Activated CD4-positive, alpha-beta T cell treated with anti-CD3 and anti-CD28 coated beads for 4 hours (primary cell): ENCODE measurements at places on chromosomes 5 and 9.
A peak's percentile ranks its signal among the peaks of the same experiment; 100 is the strongest.

DNA sequence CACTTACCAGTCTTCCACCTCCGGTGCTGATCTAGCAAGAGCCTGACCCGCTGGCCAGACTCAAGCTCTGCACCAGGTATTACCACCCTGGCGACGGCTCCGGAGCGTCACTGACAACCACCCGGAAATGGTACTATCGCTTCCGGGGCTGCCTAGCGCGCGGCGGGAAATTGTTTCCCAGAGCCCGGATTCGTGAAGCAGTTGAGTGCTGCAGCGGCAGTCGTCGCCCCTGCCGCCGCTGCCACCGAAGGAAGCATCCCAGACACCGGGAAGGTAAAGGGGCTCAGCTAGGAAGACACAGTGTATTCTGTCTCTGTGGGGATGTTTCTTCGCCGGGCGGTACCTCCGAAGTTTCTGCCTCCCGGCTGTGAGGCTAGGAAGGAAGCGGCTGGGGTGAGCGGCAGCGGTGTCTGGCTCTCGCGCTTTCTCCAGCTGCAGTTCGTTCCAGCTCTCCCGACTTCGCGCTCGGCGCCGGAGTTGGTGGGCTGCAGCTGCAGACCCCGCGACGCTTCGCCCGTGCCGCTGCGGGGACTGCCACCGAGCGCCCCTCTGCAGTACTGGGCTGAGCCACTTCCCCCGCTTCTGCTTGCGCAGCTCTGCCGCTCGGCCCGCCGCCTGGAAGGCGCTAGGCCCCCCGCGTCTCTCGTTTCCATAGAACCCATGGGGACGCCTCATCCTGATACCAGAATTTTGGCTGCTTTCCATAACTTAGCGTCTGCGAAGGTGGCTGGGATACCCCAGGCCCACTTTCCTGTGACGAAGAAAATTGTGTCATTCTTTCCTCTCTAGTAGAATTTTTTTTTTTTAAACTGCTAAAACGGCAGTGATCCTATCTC, at the start of the genes KIAA0825 and SLF1:
KIAA0825 (minus strand) TSS at position 112 of the 836 bp plus-strand sequence. CDS start 81,478 bp downstream, outside the sequence.
SLF1 (plus strand) TSS at position 177 of the 836 bp plus-strand sequence. CDS start 10,142 bp downstream, outside the sequence.
- peak; percentile 80 for DNase-seq

DNA sequence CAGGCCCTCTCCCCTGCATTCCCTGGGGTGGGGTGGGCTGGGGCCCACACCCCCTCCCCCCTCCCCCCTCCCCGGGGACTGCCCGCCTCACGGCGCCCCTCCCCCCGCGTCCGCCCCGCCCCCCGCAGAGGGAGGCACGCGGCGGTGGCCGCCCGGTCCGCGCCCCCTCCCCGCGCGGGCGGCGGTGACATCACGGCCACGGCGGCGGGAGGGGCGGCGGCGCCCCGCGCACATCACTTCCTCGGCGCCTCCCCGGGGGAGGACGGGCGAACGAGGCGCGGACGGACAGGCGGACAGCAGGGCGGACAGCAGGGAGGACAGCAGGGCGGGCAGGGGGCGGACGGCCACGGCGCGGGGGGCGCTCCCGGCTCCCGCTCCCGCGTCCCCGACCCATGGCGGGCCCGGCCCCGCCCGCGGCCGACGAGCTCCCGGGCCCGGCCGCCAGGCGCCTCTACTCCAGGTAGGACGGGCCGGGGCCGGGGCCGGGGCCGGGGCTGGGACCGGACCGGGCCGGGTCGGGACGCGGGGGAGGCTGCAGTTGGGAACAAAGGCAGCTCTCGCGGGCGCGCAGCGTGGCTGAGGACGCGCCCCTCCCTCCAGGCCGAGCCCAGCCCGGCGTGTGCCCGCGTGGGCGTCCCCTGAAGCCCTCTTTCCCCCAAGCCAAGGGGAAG, at the start of gene GPSM1:
GPSM1 (plus strand) TSS at position 236 of the 671 bp plus-strand sequence; CDS start at position 393, 157 bp downstream.
- peak; percentile 46 for DNase-seq

DNA sequence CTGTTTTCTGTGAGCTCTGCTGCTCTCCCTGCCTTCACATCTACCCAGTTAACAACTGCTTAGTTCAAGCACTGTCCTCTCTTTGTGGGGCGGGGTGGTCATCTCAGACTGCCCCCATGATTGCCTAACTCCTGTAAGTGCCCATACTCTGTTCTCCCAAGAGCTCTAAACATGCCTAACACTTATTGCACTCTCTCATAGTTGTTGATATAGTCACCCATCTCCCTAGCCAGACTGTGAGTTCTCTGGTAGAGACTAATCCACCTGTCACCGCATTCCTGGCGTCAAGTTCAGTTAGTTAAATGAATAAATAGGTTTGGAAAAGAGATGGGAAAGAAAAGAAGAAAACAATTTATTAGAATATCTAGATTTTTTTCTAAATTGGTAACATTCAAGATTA, 18.3 kb upstream of the MUSK start:
- no peak for DNase-seq

DNA sequence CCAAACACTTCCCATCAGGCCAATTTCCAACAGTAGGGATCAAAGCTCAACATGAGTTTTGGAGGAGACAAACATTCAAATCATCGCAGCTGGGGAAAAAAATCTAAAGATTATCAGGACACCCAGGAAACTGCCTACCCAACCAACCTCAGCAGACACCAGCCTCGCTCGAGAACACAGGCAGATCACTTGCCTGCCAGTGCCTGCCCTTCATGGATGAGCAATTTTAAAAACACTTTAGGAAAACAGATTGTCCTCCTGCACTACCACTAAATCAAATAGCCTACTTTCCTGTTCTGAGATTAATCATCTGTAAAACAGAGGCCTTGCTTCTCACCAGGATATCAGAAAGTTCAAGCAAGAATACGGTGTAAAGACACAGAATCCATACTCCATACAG, 14.7 kb upstream of the TMEM174 start:
- DNase-seq: no peak

DNA sequence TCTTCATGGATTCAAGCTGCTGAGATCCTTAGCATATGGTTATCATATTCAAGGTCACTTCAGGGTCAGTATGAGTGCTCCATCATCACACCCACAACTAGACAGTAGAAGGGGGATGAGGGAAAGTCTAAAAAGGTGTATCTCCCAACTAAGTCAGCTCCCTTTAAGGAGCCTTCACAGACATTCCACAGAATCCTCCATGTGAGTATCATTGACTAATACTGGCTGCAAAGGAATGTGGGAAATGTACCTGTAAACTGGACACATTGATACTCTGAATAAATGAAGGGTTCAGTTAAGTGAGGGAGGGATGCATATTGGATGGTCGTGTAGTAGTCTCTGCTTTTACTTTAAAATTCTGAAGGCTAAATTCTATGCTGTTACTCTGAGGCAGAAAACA, 330.7 kb downstream of the LRRC70 start:
- DNase-seq: no peak

DNA sequence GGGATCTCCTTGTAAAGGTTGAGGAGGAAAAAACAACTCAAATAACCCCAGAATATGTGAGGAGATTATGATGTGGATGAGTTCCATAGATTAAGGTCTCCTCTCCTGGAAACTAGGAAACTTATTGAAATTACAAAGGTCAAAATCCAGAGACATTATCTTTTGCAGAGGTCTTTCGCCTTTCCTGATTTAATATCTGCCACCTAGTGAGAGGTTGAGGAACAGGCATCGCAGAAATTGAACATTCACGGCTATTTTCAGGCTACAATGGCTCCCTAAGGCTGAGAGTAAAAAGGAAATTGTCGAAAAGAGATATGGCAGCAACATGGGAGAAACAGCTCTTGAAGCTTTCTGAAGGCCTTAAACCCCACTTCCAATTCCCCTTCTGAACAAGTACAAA, 127.5 kb upstream of the PLCXD3 start:
- DNase-seq: no peak

DNA sequence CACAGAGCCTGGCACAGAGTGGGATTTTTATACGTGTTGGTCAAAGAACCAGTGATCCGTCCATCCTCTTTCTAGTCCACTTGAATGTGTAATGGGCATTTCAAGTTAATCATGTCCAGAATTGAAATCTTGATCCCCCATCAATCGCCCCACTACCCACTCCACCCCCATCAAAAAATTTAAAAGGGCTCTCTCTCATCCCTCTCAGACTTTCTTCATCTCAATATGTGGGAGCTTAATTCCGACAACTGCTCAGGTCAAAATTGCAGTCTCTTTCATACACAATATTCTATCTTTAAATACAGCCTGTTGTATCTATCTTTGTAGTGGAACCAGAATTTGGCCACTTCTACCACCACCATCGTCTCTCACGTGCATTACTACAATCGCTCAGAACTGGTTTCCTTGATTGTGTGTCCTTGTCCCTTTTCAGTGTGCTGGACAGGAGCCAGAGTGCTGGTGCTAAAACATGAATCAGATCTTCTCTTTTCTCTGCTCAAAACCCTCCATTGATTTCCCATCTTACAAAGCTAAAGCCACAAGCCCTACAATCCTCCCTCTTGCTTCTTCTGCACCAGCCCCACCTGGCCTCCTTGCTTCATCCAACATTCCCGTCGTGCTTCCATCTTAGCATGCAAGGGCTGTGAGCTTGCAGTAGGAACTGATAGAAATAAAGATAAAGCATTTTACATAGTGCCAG, 786 bp upstream of the KIF3A start:
- no peak for DNase-seq

DNA sequence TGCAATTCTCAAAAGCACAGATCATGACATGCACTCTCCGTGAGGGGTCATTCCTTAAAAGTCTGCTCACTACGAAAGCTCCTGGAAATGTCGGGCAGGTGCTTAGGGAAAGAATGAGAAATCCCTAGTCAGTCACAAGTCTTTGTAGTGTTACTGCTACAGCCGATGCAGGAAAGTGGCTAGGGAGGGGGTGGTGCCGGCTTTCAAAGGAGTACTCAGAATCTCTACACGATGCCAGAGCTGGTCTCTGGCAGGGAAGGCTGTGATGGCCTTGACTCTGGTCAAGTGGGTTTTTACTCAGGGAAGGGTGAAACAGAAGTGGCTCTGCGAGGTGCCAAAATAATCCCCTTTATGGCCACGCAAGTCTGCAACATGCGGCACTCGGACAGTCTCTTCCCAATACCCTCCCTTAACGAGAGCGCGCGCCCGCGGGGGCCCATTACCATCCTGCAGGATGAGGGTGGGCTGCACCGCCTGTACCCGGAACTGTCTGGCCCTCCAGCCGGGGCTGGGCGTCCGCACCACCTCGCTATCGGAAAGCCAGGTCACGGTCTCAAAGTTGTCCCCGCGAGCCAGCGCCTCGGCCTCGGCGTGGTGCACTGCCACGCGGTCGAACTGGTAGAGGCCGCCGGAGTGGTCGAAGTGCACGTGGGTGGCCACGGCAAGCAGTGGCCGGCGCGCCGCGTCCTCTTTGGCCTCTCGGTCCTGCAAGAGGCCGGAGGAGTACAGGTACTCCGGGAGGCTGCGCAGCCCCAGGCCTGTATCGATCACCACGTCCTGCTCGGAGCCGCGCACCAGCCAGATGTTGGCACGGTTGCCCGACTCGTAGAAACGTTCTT, 956 bp downstream of the MBLAC2 start:
- peak; percentile 12 for DNase-seq

- peak; percentile 6 for DNase-seq
These were observed 60.6 kb upstream of the ZFR start for GRCh38 chr5:32504989-32505596.

GRCh38 chr9:127149010-127149409, 26.6 kb upstream of the ANGPTL2 start:
- DNase-seq: no peak

GRCh38 chr9:12773562-12773961, 1.3 kb upstream of the LURAP1L start:
- DNase-seq: no peak

DNA sequence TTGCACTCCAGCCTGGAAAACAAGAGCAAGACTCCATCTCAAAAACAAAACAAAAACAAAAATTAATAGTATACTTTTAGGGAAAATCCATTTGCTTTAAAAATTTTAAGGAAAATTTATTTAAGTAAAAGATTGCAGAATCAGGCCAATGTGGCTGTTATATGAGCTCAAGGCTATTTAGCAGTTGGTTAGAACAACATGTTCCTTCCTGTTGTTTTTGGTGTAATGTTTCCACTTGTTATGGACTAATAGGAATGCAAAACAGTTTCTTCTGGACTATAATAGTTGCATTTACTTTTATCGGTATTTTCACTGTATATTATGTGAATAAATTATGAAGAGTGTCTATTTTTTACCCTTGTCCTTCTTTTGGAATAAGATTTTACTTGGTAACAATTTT, 3.0 kb upstream of the CDC42SE2 start:
- no peak for DNase-seq

- DNase-seq: no peak
These were observed 243.7 kb upstream of the SLC24A2 start for GRCh38 chr9:20032413-20033006.

- no peak for DNase-seq
These were observed 11.2 kb downstream of the GLRA1 start for GRCh38 chr5:151913425-151913824.

- DNase-seq: no peak
These were observed 1.3 kb upstream of the NREP start for GRCh38 chr5:111758284-111758628.

- DNase-seq: no peak
These were observed 410.1 kb downstream of the AGTPBP1 start for GRCh38 chr9:85331626-85332025.

DNA sequence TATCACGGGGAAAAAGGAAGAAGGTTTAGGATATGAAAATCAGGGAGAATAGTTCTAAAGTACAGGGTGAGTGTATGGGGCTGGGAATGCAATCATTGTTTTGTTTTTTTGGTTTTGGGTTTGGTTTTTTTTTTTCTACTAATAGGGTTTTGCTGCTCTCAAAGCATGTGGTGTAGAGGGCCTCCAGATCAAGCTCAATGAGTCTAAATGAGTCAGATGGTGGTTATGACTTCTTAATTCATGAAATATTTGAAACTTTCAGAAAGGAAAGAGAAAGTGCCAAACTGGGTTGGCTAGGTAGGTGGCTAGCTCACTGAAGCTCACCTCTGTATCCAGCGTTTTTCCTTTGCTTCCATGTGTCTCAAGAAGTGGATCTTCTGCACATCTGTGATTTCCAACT, 10.7 kb downstream of the OR1L8 start:
- no peak for DNase-seq

GRCh38 chr9:91771027-91771426, 179.0 kb downstream of the ROR2 start:
- no peak for DNase-seq

DNA sequence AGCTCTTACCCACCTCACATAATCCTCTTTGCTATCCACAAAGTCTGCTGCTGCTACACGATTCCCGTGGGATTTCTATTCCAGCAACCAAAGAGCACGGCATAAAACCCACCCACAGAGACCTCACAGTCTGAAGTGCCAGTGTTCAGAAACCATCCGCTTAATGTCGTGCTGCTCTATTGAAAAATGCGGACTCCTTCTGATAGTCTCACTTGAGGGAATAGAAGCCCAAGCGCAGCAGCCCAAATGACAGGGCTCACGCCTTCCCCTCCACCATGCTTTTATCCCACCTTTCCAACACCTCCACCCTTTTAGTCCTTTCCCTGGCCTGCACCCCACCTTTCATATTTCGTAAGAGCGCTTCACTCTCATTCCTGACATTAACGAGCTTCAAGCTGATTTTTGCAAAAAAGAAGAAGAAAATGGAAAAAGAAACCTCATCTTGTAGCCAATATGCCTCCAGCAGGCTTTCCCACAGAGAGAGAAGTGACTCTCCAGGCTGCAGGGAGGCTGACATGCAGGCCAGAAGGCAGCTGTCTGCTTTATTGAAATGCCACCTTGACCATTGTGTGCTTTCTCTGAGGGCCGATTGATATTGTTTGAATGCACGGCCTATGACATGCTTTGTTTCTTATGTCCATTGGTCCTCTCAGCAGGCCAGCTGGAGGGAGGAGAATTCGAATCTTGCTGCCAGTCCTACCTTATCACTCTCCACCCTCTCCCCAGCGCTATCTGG, 70.6 kb upstream of the PCSK1 start:
- DNase-seq: no peak
